ENCODE measurements at places on chromosomes 6 and 20. TPM values are rescaled to one million over a fixed set of nuclear protein-coding genes. Genes with fewer than 3 reads are reported as not detected.

Gene HLA-DOA
- 0.37 TPM for total RNA-seq

Gene SIRPB1
- 1.6 TPM for total RNA-seq

Gene F13A1
- not detected for total RNA-seq

Gene ZC2HC1B
- not detected for total RNA-seq

Gene OOEP
- not detected for total RNA-seq

- no peak overlapping the region for H3K4me3 ChIP-seq
- H3K36me3 ChIP-seq: no peaks in the 10 kb centered on the region
- no peak for DNase-seq
- peaks cover 30% of the 10 kb centered on the region for H3K27me3 ChIP-seq
Measured at GRCh38 chr6:44576132-44576631, 188.7 kb downstream of the CDC5L start.

GRCh38 chr6:64914124-64914523 is 792.9 kb downstream of the EYS start:
- no peaks in the 10 kb centered on the region for H3K4me1 ChIP-seq
- H3K27ac ChIP-seq: no peak overlapping the region
- no peak for DNase-seq
- no peaks in the 10 kb centered on the region for H3K27me3 ChIP-seq
